ENCODE measurements at places on chromosomes 4 and X.

GRCh38 chr4:37758226-37758625, 68.3 kb upstream of the PGM2 start:
- no peak for DNase-seq

DNA sequence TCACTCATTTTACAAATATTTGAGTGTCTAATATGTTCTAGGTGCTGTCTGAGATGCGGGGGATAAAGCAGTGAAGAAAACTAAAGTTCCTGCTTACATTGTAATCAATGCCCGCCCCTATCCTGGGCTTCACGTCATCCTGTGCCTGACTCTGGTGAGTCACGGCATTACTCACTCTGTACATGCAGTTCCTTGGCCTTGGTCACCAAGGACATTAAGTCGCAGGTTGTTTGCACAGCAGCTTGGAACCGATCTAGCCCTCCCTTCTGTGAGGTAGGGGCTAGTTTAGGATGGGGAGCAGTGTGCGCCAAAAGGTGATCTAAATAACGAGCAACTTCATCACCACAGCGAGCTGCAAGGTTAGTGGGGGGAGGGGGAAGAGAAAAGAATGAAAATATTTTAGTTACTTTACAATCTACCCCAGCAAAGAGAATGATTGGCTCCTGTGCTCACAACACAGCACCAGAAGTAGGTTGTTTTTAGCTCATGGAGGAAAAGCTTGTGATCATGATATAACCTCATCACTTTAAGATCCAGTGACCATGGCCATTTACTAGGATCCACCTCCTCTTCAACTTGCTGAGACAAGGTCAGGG, 48.0 kb upstream of the HDAC8 start:
- no peak for DNase-seq

GRCh38 chrX:32644476-32645245, 566.7 kb downstream of the DMD start:
- DNase-seq, result no peak

- DNase-seq, result no peak
Measured at GRCh38 chr4:76951672-76952010, 2.1 kb downstream of the SEPTIN11 start.

- DNase-seq, result no peak
Measured at GRCh38 chr4:4985844-4986243, 33.4 kb downstream of the CYTL1 start.

GRCh38 chrX:47564438-47565085, 3.6 kb downstream of the ARAF start:
- DNase-seq, result no peak

DNA sequence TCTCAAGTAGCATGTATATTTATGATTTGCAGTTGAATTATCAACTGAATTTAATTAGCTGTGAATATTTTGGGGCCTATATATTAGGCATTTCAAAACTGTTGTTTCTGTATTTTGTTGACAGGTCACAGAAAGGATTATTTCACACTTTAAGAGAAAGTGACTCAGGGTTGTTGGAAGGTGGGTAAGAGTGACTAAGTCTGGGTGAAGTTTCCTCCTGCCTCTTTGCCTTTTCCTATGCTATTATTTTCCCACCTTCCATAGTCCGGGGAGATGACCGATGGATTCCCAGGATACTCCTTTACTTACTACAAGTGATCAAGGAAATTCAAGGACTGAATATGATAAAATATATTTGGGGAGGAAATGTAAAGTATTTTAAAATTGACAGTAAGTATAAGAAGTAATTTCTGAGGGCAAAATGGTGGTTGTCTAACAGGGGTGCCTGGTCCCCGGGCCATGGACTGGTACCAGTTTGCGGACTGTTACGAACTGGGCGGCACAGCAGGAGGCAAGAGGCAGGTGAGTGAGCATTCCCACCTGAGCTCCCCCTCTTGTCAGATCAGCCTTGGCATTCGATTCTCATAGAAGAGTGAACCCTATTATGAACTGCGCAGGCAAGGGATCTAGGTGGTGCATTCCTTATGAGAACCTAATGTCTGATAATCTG, 175.5 kb upstream of the GPRIN3 start:
- no peak for DNase-seq

GRCh38 chrX:45669715-45670340, 469.2 kb upstream of the DIPK2B start:
- DNase-seq, result no peak

GRCh38 chr4:43238585-43238984, 346.1 kb downstream of the GRXCR1 start:
- no peak for DNase-seq

DNA sequence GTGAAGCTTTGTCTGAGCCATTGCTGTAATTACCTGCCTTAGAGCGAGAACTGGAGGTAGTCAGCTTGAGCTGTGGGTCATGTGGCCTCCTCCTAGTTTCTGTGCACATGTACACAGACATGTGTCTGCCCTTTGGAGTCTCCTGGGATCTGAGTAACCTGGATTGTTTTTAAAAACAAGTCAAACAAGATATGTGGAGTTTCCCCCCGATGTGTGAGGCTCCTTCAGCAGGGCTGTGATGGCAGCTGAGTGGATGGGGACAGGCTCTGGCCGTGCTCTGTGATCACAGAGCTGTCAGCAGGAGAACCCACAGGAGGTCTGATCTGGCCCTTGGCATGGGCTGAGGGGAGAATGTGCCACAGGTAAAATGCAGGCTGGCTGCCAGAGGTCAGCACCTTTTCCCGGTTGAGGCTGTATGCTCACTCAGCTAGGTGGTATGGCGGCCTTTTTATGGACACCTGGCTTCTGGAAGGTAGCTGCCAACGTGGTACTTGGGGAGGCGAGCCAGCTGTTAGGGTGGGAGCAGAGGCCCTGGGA, 38.4 kb downstream of the NOP14 start:
- no peak for DNase-seq

GRCh38 chr4:98249831-98250230, 11.4 kb upstream of the RAP1GDS1 start:
- DNase-seq, result no peak

- no peak for DNase-seq
Measured at GRCh38 chrX:131845201-131845600, 177.9 kb upstream of the STK26 start.

DNA sequence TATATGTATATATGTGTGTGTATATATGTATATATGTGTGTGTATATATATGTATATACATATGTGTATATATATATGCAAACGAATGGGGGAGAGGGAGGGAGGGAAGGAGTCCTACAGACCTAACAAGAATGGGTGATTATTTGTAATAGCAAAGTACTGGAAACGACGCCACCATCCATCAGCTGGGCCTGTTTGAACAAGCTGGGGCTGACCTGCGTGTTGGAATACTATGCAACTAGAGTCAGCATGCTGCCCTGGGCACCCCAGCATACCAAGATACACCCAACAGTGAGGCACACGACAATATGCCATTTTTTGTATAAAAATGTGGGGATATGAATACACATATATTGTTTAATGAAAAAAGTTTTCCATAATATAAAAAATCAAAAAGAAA, 21.6 kb upstream of the CCNQ start:
- DNase-seq, result no peak

DNA sequence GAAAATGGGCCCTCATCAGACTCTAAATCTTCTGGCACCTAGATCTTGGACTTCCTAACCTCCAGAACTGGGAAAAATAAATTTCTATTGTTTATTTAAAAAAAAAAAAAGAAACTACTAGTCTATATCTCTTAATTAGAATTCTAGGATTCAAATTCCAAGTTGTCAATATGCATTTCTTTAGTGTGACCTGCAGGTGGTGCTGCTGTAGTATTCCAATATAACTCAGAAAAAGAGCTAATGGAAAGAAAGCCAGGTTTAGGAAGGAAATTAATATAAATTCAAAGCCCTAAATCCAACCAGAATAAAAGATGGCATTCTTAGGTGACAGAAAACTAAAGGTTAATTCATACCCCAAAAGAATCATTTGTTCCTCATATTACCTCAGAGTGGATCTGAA, 80.0 kb upstream of the NALF2 start:
- DNase-seq, result no peak

- no peak for DNase-seq
Measured at GRCh38 chr4:6467600-6467999, 4.8 kb downstream of the PPP2R2C start.

GRCh38 chr4:115484479-115484878, 371.1 kb upstream of the NDST4 start:
- DNase-seq, result no peak

- DNase-seq, result no peak
Measured at GRCh38 chrX:141469469-141469868, 115.1 kb downstream of the SPANXA1 start.

Measured in SK-N-MC (cell line).